ENCODE measurements at places on chromosomes 16 and 17.

DNA sequence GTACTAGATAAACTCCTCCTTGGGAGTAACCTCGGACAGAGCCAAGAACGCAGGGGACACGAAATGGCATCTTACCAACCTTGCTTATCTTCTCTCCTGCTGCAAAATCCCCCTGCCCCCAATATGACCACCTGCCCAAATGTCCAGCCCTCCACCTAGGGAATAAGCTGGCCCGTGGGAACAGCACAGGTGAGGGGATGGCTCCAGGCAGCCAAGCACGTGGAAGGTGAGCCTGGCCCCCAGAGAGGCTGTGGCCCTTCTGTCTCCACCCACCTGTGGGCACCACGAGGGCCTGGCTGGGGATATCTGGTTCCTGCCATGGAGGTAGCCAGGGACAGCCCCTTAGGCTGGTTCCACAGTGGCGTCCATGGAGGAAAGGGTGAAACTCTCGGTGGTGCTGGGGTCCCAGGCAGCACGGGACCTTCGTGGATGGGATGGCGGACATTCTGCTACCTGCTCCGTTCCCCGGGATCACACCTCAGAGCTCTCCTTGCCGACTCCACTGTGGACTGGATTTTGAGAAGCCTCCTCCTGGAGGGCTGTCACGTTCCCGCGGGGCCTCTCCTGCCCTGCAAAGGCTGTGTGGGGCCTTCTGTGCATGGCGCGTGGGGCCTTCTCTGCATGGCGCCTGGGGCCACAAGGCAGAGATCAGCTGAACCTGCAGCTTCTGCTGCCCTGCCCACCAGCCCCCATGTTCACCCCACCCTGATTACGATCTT lies 388.5 kb upstream of the TNRC6C start:
- ATAC-seq = no peak

GRCh38 chr16:73145166-73145880 lies 97.4 kb upstream of the ZFHX3 start:
- ATAC-seq = no peak

GRCh38 chr16:57996406-57997175 lies 3.9 kb downstream of the ZNF319 start:
- no peak for ATAC-seq

DNA sequence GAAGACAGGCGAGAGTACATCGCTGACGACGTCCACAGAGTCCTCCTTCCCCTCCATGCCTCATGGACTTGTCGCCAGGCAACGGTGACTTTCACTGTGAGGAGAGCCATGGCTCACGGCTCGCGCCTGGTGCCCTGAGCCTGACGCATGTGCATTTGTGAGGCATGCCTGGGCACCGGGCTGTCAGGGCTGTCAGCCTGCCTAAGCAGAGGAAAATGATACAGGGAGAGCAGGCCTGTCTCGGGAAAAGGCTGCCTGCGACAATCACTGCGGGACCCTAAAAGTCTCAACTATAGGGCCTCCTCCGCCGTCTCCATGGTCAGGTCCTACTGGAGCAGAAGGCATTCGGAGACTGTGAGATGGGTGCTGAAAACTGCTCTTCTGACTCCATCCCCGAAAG lies 135.5 kb upstream of the WSB1 start:
- ATAC-seq = no peak

GRCh38 chr16:53172517-53172916 lies 117.7 kb downstream of the CHD9 start:
- no peak for ATAC-seq

DNA sequence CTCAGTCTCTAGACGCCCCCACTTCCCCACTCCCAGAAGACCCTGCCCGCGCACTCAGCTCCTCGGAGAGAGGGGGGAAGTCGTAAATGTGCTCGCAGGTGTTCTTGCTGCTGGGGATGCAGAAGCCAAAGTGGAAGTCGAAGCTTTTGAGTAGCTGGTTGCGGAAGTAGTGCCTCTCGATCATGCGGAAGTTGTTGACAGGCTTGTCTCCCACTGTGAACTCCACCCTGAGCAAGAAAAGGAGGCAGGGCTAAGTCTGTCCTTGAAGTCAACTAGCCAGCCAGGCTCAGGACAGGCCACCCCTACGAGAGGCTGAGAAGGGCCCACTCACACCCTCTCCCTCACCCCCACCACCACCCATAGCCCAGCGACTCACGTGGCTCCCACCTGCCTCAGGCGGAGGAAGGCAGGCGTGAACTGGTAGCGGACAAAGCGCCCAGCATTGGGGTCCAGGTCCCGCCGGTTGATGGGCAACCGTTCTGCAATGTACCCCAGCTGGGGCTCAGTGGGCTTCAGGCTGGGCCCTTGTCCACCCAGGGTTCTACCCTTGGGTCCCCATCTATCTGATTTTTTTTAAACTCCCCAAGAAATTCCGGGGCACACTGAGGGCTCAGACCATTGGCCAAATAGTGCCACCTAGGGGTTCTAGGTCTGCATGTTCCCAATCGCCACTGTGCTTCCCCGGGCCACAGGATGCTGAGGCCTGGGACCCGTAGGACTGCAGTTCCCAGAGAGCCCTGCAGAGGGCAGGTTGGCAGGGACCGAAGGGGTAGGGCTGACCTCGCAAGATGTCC lies 4.6 kb downstream of the UNC119 start:
- peak; percentile 18 for ATAC-seq

GRCh38 chr16:70416748-70417616 lies 21.9 kb downstream of the ST3GAL2 start:
- ATAC-seq = no peak

DNA sequence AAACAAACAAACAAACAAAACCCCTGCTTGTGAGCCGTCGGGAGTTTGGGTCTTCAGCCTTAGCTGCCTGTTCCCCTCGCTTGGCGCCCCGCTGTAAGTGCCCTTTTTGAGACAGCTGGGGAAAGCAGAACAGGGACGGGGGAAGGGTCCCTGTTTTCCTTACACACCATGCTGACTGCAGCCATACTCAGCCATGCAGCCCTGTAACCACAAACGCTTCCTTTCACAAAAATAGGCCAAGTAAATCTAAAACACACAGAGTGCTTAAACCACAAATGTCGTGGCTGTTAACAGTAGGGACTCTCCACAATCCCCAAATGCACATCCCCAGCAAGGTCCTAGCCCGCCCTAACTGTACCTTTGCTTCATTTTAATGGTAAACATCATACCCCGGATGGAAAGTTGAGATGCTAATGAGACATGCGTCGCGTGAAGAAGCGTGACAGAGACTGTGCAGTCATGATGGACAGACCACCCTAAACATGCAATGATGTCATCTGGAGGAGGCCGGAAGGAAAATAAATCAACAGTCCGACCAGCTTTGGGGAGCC lies 129.9 kb downstream of the MGAT5B start:
- ATAC-seq = peak; percentile 81

- no peak for ATAC-seq
Measured at GRCh38 chr17:82101767-82102679, 4.0 kb upstream of the FASN start.

DNA sequence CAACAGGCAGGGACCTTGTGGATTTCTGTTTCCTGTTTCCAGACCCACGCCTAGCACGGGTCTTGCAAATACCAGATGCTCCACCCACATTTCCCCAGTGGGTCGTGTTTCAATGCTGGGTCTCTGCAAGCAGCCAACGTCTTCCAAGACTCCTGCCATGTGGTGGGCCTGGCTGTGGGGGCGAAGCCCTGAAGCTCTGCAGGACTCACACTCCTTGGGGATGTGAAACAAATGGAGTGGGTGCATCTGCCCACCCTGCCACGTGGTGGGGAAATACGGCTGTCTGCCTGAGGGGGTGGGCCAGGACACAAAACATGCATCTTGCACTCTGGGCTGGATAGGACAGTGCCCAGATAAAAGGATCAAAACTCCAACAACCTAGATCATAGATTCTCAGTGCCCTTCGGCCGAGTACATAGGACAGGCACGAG lies 32.6 kb downstream of the FA2H start:
- no peak for ATAC-seq

DNA sequence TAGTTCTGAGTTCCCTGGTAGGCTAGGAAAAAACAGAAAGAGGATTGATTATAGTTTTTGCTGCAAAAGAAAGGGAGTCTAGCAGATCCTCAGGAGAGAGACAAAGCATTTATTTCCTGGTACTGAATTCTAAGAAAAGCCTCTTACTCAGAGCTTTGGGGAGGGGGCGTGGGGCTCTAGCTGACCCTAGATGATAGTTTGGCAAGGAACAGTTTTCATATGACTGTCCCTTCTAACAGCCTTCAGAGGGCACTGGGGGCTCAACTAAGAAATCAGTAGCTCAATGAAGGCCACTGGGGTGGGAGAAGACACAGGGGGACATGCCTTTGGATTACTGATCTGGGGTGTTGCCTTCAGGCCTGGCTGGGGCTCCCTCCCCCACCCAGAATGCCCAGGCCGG lies 4.0 kb downstream of the CA7 start:
- ATAC-seq = no peak

DNA sequence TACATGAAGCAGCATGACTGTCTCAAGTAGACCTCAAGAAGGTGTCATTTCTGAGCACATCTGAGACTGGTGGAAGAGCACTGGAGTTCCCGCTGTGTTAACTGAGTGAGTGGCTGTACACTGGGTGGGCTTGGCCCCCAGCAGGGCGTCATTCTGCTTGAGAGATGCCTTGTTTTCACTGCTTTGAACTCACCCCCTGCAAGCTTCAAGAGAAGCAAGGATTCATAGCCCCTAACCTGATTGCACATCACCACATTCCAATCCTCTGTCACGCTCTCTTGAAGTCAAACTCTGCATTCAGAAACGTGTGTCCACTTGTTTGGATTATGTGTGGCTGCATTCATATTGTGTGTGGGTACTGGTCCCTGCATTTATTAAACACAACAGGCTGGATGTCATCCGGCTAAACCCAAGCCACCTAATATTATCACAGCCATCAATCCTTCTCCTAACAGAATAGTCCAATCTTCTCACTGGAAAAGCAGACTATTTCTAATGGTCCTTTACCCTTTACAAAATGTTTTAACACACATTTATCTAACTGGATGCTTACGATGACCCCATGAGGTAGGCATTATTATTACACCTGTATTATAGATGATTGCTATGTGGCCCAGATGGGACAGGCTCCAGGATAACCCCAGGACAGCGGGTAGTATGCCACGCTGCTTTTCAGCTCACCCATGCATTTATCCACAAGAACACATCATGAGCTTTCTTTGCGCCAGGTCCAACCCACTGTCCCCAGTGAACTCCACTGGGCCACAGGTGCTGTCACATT lies 76.3 kb downstream of the USP31 start:
- no peak for ATAC-seq

GRCh38 chr17:61135782-61136181 lies 263.9 kb upstream of the TBX2 start:
- no peak for ATAC-seq

- ATAC-seq = no peak
Measured at GRCh38 chr17:67637901-67638641, 79.7 kb upstream of the NOL11 start.

DNA sequence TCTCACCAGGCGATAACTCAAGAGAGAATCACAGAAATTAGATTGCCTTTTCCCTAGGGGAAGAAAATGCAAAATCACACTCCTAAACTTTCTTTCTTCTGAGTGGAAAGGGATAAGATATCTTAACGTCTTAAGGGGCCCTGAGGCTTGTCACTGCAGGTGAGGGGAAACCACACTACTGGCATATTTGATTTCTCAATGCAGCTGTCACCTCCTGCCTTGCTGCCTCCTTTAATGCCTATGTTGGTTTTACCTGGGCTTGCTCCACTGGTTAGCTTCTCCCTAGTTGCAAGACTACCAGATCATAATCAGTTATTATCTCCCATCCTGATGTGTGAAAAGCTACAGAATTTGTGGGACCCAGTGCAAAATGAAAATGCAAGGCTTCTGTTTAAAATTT lies 4.5 kb upstream of the HERPUD1 start:
- ATAC-seq = no peak

GRCh38 chr16:28033870-28034269 lies 29.6 kb downstream of the GSG1L start:
- ATAC-seq = no peak

GRCh38 chr16:72860726-72861562 lies 187.0 kb downstream of the ZFHX3 start:
- ATAC-seq = no peak

DNA sequence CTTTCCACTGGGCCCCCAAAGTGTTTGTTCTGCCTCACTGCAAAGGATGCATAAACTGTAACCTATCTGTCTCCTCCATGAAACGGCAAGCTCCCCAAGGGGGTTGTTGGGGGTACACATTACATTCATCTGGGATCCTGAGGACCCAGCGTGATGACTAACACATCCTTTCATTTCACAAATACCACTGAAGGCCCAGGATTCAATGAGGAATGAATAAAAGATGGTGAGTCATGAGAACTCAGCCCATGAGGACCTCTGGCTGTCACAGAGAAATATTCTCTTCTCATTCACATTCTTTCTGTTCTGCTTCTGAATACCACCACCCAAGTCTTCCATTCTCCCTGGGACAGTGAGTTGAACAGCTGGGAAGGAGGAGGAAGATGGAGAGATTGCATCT lies 149.8 kb downstream of the RBFOX3 start:
- no peak for ATAC-seq

GRCh38 chr16:67432506-67432890 lies 1.6 kb downstream of the HSD11B2 start:
- ATAC-seq = no peak

- no peak for ATAC-seq
Measured at GRCh38 chr17:80389011-80389995, 25.7 kb upstream of the ENDOV start.

DNA sequence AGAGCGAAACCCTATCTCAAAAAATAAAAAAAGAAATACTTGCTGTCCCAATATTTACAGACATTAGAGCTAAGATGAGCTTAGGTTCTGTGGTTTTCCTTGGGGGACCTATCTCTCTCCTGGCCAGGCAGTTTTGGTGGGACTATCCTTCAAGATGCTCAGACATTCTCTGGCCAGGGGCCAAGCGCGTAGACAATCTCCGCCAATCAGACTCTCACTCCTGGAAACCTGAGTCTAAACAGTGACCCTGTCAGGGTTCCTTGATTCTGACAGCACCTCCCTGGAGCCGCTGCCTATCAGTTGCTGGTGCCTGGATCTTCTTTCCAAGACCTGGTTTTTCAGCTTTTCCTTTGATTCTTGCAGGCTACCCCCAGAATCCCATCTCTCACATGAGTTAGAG lies 45.6 kb downstream of the EMP2 start:
- no peak for ATAC-seq

DNA sequence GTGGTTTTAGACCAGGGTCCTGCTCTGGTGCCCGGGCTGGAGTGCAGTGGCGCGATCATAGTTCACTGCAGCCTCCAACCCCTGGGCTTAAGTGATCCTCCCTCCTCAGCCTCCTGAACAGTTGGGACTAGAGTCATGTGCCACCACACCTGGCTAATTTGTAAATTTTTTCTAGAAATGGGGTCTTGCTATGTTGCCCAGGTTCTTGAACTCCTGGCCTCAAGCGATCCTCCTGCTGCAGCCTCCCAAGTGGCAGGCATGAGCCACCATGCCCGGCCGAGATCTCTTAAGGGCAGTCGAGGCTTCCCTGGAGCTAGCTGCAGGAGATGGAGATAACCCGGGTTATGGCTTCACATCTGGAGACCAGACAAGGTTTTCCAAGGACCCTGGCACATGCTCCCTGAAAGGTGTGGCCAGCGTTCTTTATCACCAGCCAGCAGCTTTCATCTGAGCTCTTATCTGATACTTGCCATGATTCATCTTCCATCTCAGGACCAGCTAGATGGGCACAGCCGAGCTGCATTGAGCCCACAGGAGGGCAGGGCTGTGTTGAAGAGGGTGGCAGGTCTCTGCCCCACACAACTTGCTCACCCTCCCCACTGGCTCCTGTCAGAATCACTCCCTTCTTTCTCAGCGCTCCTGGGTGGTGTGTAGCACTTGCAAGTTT lies 28.6 kb downstream of the SCNN1B start:
- ATAC-seq = no peak
